ENCODE measurements at places on chromosomes 5 and 9.

GRCh38 chr9:110691002-110691549 is 22.5 kb downstream of the MUSK start:
- DNase-seq, result no peak

GRCh38 chr5:131022811-131023497 is 142.1 kb downstream of the HINT1 start:
- no peak for DNase-seq

GRCh38 chr9:95506428-95506677 is 10.4 kb downstream of the PTCH1 start:
- peak; percentile 84 for DNase-seq

GRCh38 chr9:81032030-81032572 is 657.2 kb downstream of the TLE1 start:
- no peak for DNase-seq

DNA sequence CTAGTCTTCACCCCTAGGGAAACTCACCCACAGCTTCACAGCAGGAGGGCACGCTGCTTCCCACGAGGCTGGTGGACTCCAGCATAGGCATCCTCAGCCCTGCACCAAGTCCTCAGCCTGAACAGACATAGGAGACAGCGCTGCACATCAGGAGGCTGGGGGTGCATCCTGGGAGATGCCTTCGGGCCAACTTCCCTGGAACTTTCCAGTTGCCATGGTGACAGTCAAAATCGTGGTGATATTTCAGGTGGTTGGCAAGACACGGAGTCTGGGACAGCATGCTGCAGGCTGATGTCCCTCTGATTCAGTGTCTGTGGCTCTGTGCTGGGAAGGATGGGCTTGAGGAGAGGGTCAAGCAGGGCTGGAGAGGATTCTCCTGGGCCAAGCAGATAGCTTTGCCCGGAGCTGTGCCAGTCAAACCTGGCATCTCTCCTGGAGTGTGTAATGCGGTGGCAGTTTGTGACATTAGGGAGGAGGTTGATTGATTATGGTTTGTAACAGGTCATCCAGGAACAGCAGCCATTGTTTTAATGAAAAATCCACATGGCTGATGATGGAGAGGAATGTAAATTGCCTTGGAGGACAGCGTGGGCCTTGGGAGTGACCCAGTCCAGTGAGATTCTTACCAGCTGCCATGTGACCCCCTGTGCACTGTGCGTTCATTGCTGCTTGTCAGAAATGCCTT is 35.6 kb upstream of the SEMA4D start:
- DNase-seq, result peak; percentile 28

GRCh38 chr9:13002740-13003139 is 227.9 kb downstream of the LURAP1L start:
- peak; percentile 19 for DNase-seq

DNA sequence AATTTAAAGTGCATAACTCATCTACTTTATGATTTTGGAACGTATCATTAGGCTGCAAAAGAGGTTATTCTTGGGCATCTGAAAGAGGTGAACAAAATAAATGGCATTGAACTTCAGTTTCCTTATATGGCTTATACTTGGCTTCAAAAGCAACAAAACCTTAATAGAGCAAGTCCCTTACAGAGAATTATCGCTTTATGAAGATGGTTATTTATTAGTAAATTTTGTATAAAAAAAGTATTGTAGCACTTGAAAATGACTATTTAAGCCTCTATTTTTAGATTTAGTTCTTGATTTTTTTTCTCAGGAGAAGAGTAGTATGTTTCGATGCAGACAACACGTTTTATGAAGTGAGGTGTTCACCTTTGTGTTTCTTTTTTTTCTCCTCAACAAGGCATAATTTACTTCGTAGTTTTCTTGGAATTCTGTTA is 2.0 kb downstream of the ERBIN start:
- DNase-seq, result no peak

GRCh38 chr9:97830884-97831829 is 21.9 kb upstream of the FOXE1 start:
- peak; percentile 85 for DNase-seq

DNA sequence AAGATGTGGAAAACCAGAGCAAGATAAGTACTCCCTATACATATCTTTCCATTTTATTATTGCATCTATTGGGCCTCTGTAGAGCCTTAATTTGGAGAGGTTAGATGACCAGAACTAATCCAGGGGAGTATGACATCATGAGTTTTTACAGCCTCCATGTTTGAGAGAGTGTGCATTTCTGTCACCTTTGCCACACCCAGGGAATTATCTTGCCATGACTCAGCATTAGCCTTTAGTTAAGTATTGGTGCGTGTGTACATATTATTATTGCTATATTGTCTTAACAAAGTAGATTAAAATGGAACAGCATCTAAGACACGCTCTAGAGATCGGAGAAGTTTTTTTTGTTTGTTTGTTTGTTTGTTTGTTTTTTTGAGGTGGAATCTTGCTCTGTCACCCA is 27.6 kb downstream of the DIMT1 start:
- DNase-seq, result peak; percentile 23

GRCh38 chr5:98144116-98144515 is 629.3 kb upstream of the RGMB start:
- no peak for DNase-seq

DNA sequence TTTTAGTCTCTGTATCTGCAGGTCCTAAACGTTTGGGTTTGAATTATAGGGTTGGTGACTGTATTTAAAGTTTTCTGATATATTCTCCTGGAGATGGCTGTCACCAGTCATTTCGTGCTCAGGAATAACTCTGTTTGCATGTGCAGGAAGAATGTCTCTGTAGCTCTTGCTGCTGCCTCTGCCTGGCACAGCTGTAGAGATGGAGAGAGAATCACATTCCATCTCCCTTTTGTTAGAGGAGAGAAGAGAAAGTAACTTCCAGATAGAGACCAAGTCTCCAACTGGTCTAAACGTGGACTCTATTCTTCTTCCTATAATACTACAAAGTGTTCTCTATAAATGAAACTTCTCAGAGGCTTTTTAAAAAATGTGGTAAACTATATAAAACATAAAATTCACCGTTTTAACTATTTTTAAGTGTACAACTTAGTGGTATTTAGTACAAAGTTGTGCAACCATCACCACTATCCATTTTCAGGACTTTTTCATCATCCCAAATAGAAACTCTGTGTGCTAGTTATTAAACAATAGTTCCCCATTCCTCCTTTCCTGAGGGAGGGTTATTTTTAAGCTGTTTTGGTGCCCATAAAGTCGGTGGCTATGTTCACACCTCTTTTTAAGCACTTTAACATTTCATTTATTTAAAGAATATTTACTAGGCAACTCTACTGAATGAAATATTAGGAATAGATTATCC is 20.7 kb upstream of the STARD4 start:
- DNase-seq, result no peak

DNA sequence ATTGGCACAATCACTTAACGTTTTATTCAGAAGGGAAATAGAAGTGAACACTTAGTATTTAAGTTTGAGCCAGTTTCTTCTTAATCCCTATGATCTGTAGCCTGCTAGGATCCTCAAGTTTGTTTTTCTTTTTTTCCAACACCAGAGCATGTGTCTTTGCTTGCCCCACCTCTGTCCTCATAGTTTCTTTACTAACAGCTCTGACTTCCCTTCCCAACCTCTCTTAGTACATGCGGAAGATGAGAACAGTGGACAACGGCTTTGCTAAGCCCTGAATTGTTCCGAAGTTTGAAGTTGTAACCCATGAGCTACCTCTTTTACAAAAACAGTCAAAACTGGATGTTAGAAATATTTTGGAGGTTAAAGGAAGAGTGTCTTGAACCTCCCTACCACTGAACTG is 61.7 kb upstream of the TAF11L2 start:
- no peak for DNase-seq

GRCh38 chr5:139385061-139386049 is 2.3 kb upstream of the SLC23A1 start:
- DNase-seq, result peak; percentile 30

- no peak for DNase-seq
These were observed 34.7 kb downstream of the LMNB1 start for GRCh38 chr5:126811515-126812198.

DNA sequence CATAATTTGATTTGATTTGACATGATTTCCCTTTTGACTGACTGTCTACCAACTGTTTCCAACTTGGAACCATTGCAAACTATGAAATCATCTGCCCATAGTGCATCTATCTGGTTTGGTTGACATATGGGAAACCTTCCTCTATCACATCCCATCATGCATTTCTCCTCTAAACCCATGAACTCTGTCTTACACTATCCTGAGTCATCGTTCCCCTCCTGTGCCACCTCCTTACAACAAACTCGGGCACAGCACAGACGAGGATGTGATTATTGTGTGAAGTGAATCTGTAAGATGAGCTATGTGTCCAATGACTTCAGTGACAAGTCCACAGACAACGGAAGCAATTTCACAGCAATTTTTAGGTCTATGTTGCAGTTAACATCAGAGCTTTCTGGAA is 126.1 kb downstream of the NPR3 start:
- DNase-seq, result no peak

GRCh38 chr5:109230369-109230768 is 179.4 kb downstream of the PJA2 start:
- DNase-seq, result peak; percentile 9

DNA sequence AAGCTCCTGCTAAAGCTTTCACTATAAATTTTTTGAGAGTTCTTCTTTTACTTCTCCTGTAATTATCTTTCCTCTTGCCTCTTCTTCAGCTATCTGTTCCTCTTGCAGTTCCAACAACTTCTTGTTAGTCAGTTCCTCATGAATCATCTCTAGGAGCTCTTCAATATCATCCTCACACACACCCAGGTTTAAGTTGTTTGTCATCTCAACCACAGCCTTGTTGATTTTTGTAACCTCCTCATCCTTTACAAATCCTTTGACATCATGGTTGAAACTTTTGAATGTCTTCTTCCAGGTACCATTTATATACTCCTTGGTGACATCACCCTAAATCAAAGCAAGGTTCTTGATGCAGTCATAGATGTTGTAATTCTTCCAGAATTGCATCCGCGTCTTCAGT is 106.3 kb upstream of the MAMDC2 start:
- no peak for DNase-seq

- no peak for DNase-seq
These were observed 16.5 kb upstream of the QRFP start for GRCh38 chr9:130912932-130913598.

DNA sequence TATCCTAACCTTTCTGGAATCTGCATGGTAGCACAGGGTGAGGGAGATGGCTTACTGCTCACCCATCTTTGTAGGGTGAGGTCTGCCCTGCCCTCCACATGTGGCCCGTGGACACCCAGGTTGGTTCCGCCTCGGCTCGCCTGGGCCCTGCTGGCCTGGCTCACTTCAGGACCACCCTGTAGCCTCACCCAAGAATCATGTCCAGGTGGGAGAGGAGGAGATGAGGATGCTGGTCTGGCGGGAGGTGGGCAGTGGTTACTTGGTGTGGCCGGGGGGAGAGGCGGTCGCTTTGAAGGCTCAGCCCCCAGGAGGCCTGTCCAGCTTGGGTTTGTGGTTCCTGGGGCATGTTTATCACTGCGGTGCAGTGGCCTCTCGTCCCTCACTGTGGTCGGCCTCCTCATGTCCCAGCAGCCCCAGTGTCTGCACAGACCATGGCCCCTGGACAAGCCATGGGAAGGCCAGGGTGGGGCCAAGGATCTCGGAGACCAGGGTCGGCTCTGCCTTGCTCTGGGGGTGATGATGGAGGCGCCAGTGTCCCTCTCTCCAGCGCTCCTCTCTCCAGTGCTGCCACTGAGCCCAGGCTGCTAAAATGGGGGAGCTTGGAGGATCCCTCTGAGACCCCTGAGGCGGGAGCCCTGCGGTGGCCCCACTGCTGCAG is 4.6 kb downstream of the OBP2B start:
- DNase-seq, result no peak

- peak; percentile 73 for DNase-seq
These were observed 41.5 kb downstream of the HACD4 start for GRCh38 chr9:20989923-20990341.

DNA sequence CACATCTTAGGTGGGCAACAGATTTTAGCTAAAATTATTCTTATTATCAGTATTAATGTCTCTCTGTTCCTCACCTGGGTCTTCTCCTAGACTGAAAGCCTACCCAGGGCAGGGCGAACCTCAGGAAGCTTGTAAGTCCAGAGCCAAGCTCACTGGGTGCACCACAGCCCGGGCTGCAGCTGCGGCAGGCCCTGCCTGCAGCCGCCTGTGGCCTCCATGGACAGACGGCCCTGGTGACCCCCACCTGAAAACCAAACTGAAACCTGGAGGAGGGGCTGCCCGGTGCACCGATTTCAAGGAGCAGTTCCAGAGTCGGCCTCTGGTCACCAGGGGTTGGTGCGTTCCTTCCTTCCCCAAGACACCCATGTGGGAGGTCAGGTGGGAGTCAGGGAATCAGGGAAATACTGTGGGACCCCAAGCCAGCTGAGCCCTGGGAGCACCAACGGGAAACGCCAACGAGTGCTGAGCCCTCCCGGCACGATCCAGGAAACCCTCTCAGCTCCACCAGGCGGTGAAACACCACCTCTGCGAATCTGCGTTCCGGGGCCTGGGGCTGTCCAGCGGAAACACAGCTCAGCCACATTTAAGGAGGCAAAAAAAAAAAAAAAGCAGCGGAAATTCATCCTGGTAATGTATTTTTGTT is 68.6 kb upstream of the PPP1R26 start:
- DNase-seq, result no peak

GRCh38 chr5:135589152-135589551 is 10.4 kb upstream of the CXCL14 start:
- DNase-seq, result no peak

GRCh38 chr5:58794875-58795274 is 212.0 kb downstream of the RAB3C start:
- DNase-seq, result no peak

- peak; percentile 40 for DNase-seq
These were observed 13.4 kb upstream of the JADE2 start for GRCh38 chr5:134511796-134512660.

GRCh38 chr5:131758520-131758900 is 38.3 kb downstream of the FNIP1 start:
- no peak for DNase-seq

- DNase-seq, result no peak
These were observed 34.8 kb upstream of the TENT4A start for GRCh38 chr5:6678385-6678784.

DNA sequence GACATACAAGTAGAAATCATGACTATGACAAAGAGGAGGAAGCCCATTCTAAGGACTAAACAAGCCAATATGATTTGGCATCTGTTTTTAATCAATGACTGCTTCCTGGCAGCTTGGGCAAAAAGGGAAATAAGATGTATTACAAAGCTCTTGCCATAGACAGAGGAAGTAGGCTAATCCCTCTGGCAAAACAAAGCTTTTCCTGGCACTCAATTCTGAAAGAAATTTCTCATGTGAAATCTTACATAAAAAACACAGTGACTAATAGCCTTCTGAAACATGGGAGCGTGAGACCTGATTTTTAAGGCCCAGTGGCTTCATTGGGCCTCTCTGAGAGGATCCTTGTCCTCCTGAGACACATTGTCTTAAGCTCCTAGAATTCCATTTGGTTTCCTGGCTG is 93.6 kb downstream of the COL23A1 start:
- DNase-seq, result no peak

- DNase-seq, result no peak
These were observed 91.3 kb upstream of the LRRTM2 start for GRCh38 chr5:138966236-138966985.
